LNCaP clone FGC (cell line): ENCODE measurements at places on chromosomes 6 and 20.

- no peak for DNase-seq
These were observed 103.7 kb upstream of the RNF217 start for GRCh38 chr6:124858564-124858963.

- no peak for DNase-seq
These were observed 241.0 kb downstream of the MYLK4 start for GRCh38 chr6:2509711-2510110.

GRCh38 chr20:62979310-62979709 is 26.8 kb downstream of the SLC17A9 start:
- DNase-seq = no peak

DNA sequence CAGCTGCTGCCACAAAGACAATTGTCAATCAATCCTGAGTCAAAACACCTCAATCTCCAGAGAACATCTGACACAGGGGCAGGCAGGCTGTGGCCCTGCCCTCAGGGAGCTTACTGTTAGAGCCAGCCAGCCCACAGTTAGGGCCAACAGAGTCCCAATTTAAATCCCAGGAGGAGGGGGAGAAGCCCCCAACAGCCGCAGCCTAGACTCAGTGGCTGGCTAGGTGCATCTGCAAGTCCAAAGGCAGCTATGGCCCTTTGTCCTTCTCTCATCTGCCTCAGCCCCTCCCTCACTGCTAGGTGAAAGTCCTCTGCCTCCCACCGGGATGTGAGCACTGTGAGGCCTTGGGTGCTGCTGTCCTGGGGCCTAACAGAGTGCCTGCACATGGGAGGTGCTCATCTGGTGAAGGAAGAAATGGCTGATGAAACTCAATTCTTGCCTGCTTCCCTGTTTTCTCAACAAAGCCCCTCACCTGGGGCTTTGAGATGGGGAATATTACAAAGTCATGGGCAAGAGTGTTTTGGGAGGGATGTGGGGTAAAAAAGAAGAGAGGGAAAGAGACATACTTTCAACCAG is 33.7 kb upstream of the VEGFA start:
- no peak for DNase-seq

- DNase-seq = no peak
These were observed 11.4 kb upstream of the TBX18 start for GRCh38 chr6:84775751-84776150.

GRCh38 chr6:10393544-10394225 is 21.2 kb downstream of the TFAP2A start:
- no peak for DNase-seq

GRCh38 chr6:163782436-163783003 is 368.0 kb downstream of the QKI start:
- no peak for DNase-seq

DNA sequence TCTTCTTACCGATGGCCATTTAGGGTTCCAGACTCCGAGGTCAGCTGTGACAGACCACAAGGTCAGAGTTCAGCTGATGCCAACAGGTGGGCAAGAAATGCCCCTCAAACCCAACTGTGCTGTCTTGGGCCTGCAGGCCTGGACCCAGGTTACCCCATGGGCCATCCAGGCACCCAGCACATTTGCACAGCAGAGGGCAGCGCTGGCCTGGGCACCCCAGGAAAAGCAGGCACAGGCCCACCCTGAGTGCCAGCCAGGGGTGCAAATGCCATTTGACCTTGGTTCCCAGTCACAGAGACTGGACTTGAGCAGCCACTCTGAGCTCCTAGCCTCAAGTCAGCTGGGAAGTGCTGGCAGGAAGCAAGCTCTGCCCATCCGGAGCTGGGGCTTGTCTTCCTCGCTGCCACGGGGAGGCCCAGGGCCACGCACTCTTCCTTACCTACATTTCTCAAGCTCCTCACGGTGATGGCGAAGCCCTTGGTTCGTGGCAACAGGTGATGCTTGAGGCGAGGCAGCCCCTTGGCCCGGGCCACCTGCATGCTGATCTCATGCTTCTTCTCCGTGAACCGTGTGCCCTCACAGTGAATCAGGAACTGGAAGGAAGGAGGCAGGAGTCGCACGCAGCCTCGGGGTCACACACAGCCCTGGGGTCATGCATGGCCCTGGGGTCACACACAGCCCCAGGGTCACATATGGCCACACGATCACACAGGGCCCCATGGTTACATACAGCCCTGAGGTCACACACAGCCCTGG is 120.8 kb downstream of the AGPAT4 start:
- no peak for DNase-seq

DNA sequence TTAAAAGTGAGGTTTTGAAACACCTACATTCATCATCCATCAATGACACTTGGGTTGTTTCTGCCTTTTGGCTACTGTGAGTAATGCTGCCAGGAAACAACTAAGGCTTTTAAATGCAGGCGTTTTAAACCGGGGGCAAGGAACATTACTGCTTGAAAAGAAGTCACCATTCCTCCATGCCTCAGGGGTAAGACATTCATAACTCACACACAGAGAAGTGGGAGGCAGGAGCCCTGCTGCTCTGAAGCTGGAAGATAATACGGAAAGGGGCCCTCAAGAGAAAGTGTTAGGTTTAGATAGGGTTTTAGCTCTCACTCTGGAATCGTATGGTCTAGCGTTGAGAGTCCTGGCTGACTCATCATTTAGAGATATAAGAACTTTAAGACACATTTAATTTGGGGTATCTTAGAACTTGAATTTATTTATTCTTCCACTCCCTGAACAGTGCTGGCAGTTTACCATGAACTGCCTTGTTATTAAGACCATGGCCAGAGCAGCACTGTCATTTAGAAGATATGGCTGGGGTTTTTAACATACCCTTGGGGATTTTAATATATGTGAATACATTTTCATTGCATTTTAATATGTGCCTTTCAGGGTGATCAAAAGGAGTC is 1.8 kb downstream of the TUBB1 start:
- DNase-seq = no peak

DNA sequence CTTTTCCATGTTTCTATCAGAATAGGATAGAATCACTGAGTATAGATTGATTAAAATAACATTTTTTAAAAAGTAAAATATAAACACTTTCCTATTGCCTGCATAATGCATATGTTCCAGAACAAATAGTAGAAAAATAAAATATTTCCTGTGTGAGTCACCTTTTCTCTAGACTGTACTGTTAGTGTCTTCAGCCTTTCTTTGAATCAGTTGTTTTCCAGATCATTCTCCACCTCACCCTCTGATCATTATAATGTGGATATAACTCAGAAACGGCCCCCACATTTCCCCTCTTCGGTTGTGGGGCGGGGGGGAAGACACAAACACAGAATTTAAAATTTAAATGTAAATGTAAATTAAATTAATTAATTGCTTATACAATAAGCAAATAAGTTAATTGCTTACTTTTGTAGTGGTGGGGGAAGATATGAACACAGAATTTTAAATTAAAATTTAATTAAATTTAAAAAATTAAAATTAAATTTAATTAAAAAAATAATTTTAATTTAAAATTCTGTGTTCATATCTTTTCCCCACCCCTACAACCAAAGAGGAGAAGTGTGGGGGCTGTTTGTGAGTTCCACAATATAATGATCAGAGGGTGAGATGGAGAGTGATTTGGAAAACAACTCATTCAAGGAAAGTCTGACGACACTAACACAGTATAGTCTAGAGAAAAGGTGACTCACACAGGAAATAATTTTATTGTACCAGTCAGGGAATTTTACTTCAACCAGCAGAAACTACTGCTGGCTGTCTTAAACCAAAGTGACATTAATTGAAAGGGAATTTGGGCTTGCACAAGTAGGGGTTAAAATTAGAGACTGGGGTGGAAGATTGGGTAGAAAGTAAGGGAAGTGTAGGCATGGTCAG is 37.1 kb upstream of the PROKR2 start:
- no peak for DNase-seq
